ENCODE measurements at places on chromosomes 4 and X.

- DNase-seq = no peak
Observed at GRCh38 chr4:36652857-36653256, 371.4 kb downstream of the DTHD1 start.

DNA sequence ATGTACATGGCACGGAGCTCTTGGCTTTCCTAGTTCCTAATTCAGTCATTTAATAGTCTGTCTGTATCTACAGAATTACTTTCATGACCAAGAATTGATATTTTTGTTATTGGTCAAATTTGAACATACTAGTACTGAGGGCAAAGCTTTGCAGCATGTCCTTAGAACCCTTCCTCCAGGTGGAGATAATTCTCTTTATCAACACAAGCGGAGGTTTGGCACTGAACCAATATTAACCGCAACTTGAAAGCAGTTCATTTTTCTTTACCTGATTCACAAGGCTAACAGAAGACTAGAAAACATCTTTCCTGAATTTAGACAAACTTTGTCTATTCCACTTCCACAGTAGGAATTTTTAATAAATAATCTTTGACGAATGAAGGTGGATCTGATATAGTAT, 73.8 kb downstream of the TACR3 start:
- DNase-seq = no peak

- DNase-seq = no peak
Observed at GRCh38 chrX:109362101-109362500, 119.8 kb downstream of the GUCY2F start.

DNA sequence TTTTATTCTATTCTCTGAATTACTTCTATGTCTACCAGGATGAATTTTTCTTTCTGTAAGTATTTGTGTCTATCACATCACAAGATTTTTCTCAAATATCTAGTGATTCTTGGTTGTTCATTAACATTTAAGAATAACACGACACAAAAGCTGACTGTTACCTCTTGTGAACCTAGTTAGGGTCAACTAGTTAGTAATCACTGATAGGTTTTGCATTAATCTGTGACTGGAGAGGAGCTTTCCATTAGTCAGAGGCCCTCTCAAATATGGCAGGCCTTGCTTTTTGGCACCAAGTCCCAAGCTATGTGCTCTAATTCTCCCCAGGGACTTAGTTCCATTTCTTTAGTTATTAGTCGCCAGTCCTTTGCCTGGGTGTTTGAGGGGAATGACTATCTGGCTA, 259.2 kb downstream of the CFAP299 start:
- no peak for DNase-seq

DNA sequence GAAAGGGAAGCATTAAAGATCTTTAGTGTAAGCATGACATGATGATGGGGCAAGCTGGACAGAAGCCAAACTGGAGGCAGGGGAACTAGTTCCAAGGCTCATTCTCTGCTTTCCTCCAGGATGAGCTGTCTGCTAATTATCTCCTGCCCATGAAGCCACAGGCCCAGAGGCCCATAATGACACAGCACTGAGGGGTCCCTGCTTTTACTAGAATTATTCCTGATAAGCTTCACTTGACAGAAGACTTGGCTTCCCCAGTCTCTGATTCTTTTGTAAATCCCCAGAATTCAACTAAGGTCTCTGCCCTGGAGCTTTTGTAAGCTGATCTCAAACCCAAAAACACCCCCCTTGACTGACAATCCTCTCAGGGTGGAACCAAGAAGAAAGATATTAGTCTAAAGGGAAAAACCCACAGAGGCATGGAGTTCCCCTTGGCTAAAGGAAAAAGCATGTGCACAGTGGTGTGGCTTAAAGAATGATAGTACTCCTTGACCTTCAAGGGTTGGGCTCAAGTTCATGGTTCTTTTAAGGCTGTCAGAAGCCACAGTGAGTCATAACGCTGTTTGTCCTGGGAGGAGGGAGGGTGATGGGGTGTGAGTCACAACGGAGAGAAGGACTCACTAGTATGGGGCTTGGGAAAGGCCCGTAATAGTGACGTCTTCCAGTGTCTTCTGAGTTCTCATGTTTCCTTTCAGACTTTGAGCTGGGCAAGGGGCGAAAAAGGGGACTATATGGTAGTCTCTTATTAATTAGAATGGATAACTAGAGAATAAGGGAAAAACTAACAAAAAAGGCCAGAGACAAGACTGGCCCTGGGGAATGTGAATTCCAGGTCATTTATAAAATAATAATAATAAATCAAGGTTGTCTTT, 146.0 kb upstream of the CPEB2 start:
- peak; percentile 19 for DNase-seq

- DNase-seq = no peak
Observed at GRCh38 chr4:184030036-184030435, 124.9 kb downstream of the STOX2 start.

DNA sequence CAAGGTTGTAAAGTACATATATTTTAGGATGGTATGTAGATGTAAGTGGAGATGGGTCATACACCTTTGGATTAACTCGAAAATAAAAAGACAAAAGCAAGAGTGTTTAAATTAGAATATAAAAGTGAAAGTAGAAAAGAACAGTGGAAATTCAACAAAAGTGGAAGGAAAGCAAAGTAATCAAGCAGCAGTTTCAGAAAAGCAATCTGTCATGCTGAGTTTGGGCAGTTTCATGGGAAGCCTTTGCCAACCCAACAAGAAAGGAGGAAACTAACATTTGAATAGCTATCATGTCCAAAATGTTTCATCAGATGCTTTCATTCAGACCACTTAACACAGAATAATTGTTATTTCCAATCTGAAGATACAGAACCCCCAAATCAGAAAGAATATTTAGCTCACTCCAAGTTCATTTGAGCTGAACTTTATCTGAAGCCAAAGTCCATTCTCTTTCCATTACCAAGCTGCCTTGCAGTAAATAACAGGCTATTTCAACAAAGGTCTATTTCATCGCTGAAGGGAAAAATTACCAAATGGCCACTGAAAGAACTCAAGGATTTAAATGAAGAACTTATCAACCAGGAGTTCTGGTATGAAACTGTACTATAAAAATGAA, 1.8 kb upstream of the EXOSC9 start:
- DNase-seq = peak; percentile 57

GRCh38 chr4:1512738-1513660, 106.8 kb upstream of the NKX1-1 start:
- peak; percentile 25 for DNase-seq

- no peak for DNase-seq
Observed at GRCh38 chrX:28709421-28709820, 122.2 kb downstream of the IL1RAPL1 start.

- DNase-seq = no peak
Observed at GRCh38 chrX:3504916-3505315, 158.5 kb upstream of the MXRA5 start.

DNA sequence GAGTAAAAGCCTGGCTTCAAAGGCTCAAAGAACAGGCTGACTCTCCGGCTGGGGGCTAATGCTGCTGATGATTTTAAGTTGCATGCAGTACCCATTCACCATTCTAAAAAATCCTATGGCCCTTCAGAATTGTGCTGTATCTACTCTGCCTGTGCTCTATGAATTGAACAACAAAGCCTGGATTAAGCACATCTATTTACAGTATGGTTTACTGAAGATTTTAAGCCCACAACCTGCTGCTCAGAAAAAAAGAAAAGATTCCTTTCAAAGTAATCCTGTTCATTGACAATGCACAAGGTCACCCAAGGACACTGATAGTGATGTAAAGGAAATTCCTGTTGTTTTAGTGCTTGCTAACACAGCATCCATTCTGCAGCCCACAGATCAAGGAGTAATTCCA, 84.9 kb upstream of the SFRP2 start:
- DNase-seq = no peak

GRCh38 chr4:15336410-15337167, 91.2 kb upstream of the C1QTNF7 start:
- no peak for DNase-seq

DNA sequence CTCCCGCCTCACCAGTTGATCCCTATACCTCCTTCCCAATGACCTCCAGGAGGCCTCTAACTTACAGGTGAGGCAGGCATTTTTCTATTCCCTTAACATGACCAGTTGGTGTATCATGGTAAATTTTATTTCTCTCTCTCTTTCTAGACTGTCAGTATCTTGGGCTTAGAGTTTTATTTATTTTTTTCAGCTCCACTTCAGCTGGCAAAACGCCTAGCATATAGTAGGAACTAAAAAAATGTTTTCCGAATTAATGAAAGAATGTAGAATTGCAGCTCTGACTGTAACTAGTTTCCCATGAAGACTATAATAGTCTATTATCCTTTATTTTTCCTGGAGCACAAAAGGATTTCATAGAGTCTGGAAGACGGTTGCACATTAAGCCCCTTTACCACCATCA, 84.8 kb downstream of the PDE5A start:
- DNase-seq = no peak

DNA sequence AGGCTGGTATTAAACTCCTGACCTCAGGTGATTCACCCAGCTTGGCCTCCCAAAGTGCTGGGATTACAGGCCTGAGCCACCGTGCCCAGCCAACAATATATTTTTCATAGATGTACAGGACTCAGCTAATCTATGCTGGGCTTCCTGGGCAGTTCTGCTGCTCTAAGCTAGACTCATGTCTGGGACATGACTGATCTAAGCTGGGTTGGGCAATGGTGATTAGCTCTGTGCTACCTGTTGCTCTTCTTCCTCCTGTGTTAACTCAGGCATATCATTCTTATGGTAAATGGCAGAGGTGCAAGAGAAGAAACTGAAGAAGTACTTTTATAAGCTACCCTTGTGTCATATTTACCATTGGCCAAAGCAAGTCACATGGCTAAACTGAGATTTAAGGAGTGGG, 11.4 kb upstream of the SUPT20HL2 start:
- no peak for DNase-seq

- peak; percentile 52 for DNase-seq
Observed at GRCh38 chr4:38489011-38489861, 174.8 kb upstream of the KLF3 start.

GRCh38 chrX:135931644-135932487, 38.4 kb downstream of the SAGE1 start:
- DNase-seq = peak; percentile 2

DNA sequence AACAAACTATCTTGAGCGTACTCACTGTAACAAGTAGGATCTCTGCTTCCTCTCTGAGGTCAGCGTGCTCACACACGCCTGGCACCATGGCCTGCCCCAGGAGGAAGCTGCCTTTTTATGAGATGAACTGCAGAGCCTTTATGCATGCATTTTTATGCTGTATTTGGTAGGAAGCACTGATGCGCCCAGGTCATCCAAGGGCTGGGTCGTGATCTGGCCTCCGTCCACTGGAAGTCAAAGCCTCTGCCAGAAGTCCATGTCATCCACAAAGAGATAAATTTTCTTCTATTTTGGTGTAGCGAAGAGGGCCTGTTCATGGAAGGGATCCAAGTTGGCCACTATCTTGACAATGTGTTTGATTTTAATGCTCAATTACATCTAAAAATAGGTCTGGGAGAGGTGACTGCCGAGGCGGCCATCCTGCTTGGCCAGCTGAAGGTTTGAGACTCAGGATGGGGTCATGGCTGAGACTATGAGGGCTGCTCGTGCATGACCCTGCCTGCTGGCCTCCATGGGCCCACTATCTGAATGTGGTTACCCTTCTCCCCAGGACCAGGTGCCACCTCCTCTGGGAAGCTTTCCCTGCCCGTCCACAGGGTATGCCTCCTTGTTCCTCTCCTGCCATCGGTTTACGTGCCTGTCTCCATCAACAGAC, 50.3 kb downstream of the HTRA3 start:
- peak; percentile 11 for DNase-seq

DNA sequence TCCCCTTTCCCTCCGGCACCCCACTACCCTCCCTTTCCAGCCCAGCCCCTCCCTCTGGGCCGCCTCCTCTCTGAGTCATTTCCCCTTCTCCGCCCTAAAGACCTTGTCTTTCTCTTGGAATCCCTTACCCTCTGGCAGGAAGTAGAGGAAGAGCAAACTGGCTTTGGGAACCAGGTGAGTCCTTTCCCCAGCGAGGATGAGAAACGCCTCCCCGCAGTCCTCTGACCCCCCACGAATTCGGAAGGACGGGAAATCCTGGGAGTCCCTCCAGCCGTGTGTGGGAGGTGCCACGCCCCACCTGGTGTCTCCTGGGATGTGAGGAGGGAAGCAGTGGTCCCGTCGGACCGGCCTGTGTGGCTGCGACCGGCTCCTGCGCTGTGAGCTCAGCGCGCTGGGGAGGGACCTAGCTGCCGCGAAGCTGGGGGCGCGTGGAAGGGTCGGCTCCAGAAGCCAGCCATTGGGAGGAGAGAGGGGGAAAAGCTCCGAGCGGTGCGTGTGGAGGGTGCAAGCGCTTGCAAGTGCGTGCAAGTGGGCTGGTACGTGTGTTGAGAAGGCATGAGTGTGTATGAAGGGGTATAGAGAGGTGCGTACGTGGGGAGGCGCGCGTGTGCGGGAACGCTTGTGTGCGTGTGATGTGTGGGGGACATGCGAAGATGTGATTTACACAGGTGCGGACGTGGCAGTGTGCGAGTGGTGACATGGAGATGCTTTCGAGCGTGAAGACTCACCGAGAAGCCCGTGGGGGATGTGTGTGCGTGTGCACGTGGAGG, 46.3 kb downstream of the TEX13B start:
- DNase-seq = no peak

GRCh38 chr4:169099771-169100180, 89.7 kb upstream of the CBR4 start:
- peak; percentile 26 for DNase-seq

DNA sequence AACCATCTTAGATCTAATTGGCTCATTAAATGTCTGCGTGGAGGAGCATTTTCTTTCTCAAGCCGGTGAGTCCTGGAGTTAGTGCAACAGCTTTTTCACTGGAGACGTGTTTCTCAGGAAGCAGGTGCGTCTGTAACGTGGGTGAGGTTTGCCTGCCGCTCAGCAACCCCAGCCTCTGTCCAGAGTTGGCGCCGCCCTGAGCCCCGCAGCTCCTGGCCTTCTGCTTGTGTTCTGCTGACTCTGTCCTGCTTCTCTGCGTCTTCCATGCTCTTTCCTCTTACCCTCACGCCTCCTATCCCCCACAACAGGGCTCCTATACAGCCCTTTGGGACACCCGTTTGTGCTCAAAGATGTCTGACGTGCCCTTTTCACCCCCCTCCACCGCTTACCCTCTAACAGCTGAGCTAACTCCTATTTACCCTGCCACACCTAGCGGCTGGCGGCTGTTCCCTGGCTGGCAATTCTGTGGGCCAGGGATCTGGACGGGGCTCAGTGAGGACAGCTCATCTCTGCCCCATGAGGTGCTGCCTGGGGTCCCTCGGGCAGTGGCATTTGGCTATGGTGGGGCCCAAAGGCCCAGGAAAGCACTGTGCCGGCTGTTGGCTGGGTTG, 18.8 kb downstream of the DOK7 start:
- DNase-seq = no peak

- no peak for DNase-seq
Observed at GRCh38 chr4:24067367-24068193, 177.7 kb upstream of the PPARGC1A start.

GRCh38 chrX:23465105-23465791, 130.6 kb downstream of the PTCHD1 start:
- no peak for DNase-seq

DNA sequence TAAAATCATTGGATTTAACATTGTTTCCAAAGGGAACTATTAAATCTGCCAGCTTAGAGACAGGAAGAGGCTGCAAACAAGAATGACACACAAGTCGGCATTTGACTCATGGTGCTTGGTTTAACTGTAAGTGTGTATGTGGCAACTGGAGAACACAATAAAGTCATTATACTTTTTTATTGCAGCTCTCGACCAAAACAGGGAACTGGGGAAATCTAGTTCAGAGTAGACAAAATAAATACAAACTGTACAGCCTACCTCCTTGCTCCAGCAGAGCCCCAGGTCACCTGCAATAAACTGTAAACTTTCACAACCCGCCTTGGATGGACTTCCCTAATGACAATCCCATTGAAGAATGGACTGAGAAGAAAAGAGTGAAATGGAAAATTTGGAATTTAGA, 24.0 kb downstream of the NPY5R start:
- DNase-seq = no peak
